Forelimb muscle (tissue), 1 donor: ENCODE measurements at places on chromosomes 7 and 10.
A peak's percentile ranks its signal among the peaks of the same experiment; 100 is the strongest.

DNA sequence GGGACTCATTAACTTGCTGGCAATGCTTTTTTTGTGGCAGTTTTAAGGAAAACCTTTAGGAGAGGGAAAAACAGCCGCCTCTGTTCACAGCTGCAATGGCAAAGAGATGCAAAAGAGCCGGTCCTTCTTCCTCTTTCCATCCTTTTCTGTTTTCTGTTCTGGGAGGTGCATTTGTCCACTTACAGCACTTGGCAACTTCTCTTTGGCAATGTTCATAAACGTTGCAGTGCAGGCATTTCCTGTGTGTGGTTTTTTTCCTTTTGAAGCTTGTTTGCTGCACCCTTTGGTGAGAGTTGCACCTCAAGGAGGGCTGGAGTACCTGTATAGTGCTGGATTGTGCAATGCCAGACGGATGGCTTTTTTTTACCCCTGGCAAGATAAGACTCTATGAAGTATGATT lies 53.9 kb upstream of the HABP2 start:
- peak; percentile 67 for DNase-seq

- no peak for DNase-seq
Measured at GRCh38 chr10:75825235-75825634, 393.8 kb downstream of the LRMDA start.

DNA sequence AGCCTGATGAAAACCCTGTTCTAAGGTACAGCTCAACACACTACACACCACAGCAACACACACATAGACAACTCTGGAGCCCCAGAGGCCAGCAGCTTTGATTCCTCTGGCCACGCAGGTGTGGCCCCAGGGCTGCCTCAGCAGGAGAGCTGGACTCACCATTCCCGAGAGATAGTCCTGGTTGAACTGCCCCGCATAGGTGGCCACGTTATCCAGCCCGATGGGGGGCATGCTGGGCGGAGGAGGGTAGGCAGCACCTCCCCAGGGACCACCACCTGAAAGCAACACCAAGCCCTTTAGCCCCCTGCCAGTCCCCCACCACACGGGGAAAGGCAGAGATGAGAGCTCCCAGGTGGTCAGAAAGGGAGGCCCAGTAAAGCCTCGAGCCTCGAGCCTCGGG lies 34.7 kb downstream of the ANXA11 start:
- no peak for DNase-seq

DNA sequence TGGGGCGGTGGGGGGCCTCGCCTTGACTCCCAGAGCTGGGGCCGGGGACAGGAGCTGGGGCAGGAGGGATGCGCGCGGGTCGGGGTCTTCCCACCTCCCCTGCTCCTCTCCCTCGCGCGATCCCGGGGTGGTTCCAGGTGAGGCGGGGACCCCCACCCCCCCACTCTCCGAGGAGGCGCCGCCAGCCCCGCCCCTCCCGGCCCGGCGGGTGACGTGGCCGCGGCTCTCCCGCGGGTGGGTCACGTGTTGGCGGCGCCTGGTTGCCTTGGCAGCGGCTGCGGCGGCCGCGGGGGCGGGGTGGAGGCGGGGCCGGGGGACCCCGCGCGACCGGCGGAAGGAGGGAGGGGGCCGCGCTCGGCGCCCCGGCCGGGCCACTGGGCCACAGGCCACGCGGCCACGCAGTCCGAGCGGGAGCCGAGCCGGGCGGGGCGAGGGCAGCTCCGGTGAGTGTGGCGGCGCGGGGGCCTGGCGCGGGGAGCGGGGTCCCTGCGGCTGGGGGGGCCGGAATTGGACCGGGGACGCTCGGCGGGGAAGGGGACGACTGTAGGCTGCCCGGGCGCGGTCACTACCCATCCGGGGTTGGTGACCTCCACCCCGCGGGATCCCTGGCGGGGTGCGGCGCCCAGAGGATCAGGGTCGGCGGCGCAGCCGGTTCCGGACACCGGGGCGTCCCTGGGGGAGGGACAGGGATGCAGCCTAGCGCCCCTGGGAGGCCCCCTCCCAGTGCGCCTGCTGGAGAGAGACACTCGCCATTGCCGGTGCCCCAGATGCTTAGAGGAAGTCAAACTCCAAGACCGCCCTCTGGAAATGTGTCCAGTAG lies at the start of gene ORAI2:
Gene ORAI2, plus strand, starts transcription at position 357 of the 820 bp plus-strand sequence. CDS start 5,382 bp downstream, outside the sequence.
- no peak for DNase-seq

DNA sequence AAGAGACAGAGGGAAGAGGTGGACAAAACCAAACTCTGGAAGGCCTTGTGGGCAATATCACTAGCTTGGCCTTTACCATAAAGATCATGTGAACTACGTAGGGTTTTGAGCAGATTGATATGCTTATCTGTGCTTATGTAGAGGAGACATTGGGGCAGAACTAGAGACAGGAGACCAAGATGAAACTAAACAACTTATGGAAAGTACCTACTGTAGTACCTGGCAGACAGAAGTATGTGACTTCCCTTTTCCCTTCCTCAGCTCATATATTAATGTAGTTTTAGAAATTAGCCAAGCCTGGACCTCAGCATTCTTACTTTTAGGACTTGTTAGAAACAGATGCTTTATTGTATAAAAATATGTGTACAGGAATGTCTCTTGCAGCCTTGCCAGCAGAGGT lies 14.0 kb upstream of the IL6 start:
- DNase-seq, result no peak

DNA sequence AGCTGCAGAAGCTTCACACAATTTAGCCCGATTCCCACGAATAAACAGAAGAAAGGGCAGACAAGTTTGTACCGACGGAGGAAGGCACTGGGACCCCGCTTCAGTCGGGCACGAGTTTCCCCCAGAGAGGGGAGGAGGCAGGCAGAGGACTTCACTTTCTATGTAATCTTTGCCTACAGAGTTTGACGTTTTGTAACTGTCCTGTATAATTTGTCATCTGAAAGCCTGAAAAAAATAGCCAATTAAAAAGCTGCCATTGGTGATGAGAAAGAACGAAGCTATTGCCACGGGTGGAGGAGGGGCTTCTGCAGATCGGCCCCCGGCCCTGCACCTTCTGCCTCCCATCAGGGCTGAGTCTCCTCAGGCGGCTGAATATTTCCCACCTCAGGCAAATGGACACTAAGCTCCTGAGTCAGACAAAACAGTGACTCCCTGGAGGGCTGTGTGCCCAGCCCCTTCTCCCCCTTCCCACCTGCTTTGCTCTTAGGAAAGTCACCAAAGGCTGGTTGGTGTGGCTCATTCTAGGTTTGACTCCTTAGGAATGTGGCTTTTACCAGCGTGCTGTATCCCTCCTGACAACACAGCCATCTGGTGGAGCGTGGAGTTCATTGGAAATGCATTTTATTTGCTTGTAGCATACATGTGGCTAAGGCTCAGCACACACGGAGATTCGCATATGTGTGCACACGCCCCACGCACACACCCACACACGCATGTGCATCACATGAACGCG lies 117.4 kb downstream of the VIPR2 start:
- DNase-seq, result no peak

DNA sequence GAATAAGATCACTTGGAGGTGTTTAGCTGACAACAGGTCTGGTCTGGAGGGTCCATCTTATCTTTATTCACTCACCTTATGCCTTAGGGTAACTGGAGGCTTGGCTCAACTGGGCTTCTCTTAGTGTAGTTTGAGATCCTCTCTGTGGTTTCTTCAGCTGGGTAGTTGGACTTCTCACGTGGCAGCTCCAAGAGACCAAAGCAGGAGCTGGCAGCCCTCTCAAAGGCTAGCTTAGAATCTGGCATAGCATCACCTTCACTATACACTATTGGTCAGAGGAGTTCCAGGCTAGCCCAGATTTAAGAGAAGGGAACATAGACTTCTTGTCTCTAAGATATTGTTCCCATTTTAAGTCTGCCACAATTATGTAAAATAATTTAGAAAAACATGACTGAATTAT lies 16.4 kb downstream of the ADK start:
- DNase-seq, result no peak

DNA sequence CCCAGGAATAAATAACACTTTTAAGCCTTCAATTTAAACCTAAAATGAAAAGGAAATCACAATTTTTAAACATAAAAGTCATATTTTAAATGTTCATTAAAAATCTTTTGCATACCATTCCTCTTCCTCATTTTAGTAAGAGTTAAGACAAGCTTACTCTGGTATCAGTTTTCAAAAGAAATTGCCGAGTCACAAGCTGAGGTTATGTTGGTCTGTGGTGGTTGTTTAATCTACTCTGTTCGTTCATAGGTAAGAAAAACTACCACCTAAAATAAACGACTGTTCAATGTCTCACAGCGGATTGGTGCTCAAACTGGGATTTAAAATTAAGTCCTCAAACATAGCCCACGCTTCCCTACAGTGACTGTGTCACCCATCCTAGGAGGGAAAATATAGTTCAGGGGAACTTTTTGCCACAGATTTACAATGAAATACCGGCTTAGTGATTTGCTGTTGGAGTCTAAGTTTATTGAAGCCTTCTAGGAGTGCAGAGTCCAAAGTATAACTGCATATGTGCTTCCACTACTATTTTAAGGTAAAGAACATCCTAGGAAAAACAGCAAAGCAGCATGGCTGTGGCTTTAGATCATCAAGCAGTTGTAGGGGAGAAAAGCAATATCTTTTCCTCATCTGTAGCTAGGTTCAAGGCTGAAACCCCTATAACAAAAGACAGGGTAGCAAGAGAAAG lies 61.1 kb downstream of the GNAT3 start:
- DNase-seq, result no peak

- no peak for DNase-seq
Measured at GRCh38 chr7:112757337-112757736, 32.9 kb downstream of the TMEM168 start.

DNA sequence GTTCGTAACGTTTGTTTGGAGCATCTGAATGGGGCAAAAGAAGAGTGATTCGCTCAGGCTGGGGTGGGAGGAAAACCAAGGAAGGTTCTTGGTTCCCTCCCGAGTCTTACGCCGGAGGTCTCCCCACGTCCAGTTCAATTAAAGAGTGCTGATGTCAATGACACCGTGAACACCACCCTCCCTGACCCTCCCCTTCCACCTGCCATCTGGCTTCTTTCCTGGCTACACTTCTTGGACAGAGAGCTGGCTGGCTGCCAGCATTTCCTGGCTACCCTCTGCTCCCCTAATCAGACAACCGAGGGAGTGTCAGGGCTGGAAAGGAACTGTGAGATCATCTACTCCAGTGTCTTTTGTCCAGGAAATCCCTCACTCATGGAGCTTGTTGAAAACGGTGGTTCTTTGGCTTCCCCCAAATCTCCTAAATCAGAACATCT lies 24.1 kb upstream of the FFAR4 start:
- DNase-seq, result peak; percentile 49

DNA sequence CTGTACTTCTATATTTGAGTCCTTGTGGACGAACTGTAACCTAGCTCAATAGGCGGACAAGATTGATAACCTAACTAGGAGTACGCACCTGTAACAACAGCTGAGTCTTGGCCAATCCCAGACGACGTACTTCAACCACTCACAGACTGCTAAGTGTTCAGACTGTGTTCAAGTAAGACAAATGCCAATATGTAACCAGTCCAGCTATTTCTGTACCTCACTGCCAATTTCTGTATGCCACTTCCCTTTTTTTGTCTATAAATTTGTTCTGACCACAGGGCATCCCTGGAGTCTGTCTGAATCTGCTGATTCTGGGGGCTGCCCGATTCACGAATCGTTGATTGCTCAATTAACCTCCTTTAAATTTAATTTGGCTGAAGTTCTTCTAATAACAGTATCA lies 32.2 kb downstream of the HACD1 start:
- no peak for DNase-seq

DNA sequence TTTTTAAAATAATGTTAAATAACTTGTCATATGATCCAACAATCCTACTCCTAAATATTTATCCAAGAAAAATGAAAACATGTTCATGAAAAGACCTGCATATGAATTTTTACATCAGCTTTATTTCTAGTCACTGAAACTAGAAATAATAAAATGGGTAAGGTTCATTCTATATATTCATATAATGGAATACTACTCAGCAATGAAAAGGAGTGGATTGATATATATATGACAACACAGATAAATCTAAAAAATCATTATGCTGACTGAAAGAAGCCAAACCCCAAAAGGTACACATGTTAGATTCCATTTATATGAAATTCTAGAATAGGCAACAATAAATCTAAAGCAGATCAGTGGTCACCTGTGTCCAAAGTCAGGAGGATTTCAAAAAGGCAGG lies 84.9 kb upstream of the PCBD1 start:
- no peak for DNase-seq

GRCh38 chr7:155788616-155789000 lies 23.7 kb downstream of the SHH start:
- DNase-seq, result no peak

DNA sequence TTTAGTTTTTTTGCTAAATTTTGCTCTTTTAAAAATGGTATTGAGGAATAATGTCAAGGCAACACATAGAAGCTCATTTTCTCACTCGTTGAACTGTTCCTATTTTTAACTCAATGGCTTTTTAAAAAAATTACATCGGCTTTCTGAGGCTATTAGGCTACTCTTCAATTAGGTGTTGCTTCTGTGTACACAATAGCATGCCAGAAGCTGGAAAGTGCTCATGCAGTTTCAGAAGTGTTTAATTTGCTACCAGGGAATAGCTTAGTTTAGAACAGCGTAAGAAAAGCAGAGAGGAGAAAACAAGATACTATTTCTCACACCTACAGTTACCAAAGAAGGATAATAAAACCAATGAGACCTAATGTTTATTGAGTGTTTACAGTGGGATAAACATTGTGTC lies 157.4 kb downstream of the NXPH1 start:
- no peak for DNase-seq

DNA sequence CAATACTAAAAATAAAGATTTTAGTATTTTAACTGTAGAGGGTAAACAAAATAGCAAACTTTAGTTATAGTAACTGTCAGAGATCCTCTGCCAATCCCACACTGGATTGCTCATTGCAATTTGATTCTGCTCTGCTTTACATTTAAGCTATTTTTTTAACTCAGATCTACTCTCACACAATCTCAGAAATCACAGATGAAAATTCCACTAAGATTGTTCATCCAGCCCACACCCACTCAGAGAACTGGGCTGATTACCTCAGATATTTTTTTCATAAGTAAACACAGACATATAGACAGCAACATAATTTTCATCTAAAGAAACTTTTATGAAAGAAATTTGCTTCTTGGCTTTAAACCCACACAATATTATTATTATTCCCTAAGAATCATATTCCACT lies 7.0 kb downstream of the OSBPL3 start:
- no peak for DNase-seq

DNA sequence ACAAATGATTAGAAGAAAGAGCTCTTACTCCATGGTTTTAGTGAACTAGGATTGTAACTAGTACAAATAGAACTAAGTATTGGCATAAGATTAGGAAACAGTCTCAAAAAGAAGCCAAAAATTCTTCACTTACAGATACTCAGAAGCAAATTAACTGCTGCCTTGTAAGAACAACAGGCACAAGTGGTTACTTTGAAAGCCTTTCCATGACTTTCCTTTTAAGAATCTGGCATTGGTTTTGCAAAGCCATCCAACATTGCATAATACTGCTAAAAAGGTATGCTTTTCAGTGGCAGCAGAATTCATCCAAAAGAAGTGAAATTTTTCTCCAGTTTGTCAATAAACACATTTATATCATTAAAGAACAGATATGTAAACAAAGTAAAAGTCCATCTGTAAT lies 126.8 kb upstream of the ODAD2 start:
- no peak for DNase-seq
